ENCODE measurements at places on chromosomes 1 and 21.

- no peak for DNase-seq
Observed at GRCh38 chr1:55694310-55694801, 479.2 kb upstream of the USP24 start.

GRCh38 chr21:44751799-44752636 lies 40.6 kb upstream of the TSPEAR start:
- DNase-seq = no peak

DNA sequence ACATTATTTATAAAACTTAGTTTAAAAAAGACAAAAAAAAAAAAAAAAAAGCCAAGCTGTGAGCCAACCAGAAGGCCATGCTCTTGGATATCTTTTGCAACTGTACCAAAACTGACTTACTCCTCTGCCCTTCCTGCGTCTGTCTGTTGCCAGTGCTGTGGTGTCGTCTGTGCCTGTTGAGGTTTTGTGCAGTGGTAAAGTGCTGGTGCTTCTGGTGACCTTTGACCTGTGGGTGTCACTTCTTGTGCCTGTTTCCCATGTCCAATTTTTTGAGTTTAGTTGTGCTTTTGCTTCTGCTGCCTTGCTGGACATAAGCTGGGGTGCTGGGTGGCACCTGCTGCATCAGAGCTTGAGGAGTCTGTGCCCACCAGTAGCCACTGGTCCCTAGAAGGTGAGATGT lies 41.4 kb downstream of the RNF187 start:
- DNase-seq = no peak

DNA sequence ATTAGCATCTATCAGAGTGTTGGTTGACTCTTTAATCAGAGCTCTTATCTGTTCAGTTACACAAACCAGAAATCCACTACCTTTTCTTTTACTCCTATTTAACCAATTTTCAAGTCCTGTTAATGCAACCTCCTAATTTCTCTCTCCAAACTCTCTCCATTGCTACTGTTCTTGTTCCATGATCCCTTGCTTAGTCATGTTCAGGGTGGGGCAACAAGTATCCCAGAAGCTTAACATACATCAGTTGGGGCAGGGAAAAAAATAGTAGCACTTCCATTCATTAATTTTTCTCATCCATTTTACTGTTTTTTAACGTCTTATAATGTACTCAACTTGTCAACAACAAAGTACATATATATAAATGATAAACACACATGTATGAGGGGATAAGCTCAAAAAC lies 111.2 kb upstream of the LBR start:
- no peak for DNase-seq

GRCh38 chr1:216705676-216706075 lies 17.6 kb downstream of the ESRRG start:
- no peak for DNase-seq

DNA sequence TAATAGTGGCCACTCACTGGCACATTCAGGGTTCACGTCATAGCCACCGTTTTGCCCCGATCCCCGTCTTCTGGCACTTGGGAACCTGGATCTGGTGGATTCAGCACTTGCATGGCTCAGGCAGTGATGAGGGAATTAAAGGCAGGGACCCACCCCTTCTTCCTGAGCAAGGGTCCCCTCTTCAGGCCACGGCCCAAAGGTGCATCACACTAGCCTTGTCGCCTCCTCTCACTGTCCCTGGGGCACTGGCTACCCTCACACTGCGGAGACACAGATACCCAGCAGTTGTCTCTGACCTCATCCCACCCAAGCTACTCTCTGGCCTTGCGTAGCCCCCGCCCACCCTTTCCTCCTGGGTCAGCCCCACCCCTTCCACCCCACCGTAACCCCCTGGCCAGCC lies 19.9 kb upstream of the LDLRAP1 start:
- DNase-seq = no peak

DNA sequence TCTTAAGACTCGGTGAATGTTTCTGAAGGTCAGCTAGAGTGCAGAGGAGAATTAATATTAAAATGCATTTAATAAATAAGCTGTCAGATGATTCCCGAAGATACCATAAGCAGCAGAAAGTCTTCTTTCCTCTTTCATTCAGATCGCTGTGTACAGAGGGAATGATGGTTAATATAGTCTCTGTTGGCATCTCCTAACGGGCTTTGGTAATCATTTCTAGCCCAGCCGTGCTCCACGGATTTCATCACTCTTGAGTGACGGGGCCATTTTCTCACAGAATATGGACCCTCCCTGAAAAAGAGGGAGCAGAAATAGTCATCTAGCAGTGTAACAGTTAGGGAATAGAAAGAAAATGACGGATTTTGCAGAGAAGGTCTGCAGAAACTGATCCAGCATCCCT lies 103.1 kb downstream of the ST6GALNAC3 start:
- DNase-seq = no peak

- DNase-seq = no peak
Observed at GRCh38 chr1:25795946-25796810, 3.8 kb upstream of the SELENON start.

DNA sequence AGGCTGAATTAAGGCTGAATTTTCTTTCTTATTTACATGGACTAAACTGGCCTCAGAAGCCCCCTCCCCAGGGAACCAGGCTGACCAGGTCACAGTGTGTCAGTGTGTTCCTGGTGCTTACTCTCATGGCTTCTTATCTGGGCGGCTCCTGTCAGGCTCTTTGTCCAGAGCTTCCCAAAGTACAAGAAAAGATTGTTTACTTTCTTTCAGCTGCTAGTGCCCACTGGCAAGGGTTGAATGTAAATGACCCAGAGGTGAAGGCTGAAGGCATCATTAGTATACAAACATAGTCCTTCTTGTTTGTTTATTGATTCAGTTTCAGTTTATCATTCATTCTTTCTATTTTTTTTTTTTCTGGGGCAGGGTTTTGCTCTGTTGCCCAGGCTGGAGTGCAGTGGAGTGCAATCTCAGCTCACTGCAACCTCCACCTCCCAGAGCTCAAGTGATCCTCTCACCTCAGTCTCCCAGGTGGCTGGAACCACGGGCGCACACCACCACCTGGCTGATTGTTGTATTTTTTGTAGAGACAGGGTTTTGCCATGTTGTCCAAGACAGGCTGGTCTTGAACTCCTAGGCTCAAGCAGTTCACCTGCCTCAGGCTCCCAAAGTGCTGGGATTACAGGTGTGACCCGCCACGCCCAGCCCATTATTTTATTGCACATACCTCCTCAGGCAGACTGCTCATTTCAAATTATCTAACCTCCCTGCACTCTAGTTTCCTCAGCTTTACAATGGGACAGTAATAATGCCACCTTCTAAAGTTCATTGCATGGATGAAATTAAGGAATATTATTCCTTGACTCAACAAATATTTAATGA lies 9.8 kb upstream of the KDM4A start:
- no peak for DNase-seq

GRCh38 chr1:159556931-159557369 lies 21.1 kb upstream of the OR10J5 start:
- no peak for DNase-seq

GRCh38 chr1:244368279-244368678 lies 83.4 kb downstream of the ADSS2 start:
- DNase-seq = no peak

GRCh38 chr1:112239683-112240330 lies 156.2 kb upstream of the CTTNBP2NL start:
- no peak for DNase-seq

GRCh38 chr21:15195768-15196167 lies 131.0 kb upstream of the NRIP1 start:
- DNase-seq = no peak

DNA sequence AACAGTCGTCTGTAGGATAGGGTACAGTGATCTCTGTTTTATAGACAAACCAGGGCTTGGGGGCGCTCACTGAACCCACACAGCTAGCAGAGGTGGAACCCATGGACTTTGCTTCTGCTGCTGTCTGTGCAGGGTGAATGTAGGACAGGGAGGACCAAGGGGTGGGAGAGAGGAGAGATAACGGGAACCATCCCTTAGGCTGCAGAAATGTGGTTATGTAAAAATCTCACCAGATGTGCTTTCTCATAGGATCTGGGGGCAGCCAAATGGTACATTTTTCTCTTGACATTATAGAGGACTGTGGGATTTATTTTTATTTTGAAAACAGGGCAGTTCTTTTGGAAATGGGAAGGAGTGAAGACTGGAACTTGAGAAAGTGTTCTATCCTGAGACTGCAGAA lies 8.7 kb downstream of the NFASC start:
- DNase-seq = no peak

- no peak for DNase-seq
Observed at GRCh38 chr21:26836528-26836927, 8.7 kb downstream of the ADAMTS1 start.

- no peak for DNase-seq
Observed at GRCh38 chr1:64356636-64357256, 113.2 kb upstream of the CACHD1 start.

DNA sequence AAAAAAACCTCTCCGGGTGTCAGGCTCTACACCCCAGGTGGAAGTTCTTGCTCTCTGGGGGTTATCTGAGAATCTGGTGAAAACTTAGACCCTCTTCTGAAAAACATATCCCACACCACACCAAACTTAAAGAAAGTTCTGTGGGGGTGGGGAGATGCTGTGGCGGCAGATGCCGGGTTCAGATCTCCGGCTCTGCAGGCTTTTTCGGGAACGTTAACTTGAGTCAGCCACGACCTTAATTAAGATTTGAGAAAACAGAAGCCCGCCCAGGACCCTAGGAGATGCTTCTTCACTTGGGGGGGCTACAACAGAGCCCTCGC lies 2.3 kb downstream of the RCC2 start:
- no peak for DNase-seq

DNA sequence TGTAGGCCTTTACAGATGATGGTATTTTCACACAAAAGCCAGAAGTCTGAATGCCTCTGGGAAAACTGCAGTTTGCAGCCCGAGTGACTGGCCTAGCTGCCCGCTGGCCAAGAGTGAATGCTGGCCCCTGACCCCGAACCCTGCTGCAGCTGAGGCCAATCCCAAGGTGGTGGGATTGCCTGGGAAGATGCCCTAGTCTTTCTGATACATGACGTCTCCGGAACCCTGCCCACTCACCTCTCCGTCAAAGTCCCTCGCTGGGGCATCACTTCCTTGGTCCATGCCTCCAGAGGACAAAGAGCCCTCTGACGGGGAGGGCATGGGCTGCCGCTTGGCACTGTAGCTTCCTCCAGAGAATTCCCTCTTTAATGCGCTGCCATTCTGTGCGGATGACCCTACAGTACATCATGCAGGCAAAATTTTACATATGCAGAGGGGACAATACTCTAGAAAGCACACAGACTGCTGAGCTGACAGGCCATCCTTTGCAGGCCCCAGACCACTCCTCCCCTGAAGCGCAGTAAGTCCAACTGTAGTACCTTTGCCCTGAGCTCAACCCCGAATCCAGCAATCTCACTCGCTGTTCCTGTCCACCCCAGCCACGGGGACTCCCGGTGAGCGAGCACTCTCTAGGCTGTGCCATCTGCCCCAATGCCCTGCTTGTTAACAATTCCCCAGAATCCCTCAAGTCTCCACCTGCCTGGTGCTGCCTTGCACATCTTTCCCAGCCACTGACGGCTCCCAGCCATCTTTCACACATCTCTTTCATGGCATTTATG lies 54.7 kb downstream of the COQ8A start:
- no peak for DNase-seq

GRCh38 chr1:3330771-3331245 lies 123.7 kb upstream of the ARHGEF16 start:
- no peak for DNase-seq

GRCh38 chr1:168560370-168560769 lies 16.0 kb upstream of the XCL1 start:
- DNase-seq = no peak

- no peak for DNase-seq
Observed at GRCh38 chr1:1306070-1306660, 1.6 kb downstream of the ACAP3 start.

- no peak for DNase-seq
Observed at GRCh38 chr1:18261891-18262290, 154.3 kb downstream of the IGSF21 start.

DNA sequence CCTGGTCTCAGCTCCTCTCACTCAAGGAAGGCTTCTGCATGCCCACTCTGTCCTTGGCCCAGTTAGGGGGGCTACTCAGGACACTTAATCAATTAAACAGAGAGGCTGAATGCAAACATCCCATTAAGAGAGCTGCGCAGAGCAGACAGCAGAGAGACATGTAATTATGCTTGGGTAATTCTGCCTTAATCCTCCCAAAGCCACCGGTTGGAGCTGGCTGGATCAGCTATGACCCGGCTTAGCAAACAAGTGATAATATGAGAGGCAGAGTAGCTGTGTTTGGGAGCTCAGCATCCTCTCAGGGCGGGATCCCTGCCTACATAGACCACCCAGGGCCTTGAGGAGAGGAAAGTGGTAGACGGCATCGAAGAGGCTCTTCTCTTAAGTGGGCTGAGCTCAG lies 183.2 kb downstream of the GRIK3 start:
- DNase-seq = no peak

GRCh38 chr1:173669491-173669941 lies at the start of gene ANKRD45:
Gene ANKRD45 (minus strand): TSS chr1:173669851. CDS start chr1:173659418, 10,433 bp downstream.
- no peak for DNase-seq

DNA sequence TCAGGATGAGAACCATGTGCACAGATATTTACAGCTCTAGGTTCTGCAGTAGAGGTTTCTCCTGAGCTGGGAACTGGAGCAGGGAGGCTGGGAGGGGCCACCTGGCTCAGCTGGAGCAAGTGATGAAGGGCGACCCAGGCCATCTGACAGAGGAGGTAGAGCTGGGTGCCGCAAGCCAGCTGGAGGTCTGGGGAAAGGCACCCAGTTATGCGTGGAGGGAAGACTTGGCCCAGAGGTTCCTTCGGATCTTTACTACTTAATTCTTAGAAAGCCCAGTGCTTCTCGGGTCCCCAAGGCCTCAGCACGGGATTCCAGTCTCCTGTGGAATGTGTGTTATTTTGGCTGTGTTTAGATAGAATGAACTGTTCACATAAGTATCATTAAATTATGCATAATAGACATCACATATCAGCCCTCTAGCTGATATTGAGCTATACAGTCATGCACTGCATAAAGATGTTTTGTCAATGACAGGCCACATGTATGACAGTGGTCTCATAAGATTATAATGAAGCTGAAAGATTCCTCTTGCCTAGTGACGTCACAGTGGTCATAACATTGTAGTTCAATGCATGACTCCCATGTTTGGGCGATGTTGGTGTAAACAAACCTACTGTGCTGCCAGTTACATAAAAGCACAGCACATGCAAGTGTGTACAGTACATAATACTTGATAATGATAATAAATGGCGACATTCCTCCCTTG lies 245.1 kb downstream of the RHOU start:
- DNase-seq = no peak

DNA sequence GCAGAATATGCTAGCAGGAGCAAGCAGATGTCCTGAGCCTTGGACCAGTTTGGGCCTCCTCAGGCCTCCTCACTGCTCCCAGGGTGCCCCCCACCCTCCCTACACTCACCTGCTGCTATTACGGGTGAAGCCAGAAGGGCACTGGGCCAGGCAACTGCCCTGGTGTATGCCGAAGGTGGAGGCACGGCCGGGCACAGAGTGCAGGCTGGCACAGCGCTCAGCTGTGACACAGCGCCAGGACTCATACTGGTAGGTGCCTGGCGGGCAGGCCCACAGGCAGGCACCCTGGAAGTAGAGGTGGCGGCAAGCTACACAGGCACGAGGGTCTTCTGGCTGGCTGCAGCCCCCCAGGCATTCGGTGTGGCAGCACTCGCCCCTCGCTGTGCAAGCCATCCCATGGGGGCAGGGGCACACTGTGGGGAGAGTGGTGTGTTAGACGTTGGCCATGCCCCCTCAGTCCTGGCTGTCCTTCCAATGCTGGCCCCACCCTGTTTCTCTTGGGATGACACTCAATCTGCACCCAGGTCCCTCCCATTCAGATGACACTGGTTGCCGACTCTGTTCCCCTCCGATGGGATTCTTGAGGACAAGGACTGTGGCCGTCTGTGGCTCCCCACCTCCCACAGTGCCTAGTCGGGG lies 7.0 kb downstream of the INSRR start:
- DNase-seq = no peak

GRCh38 chr1:215567491-215568298 lies 591 bp downstream of the KCTD3 start:
- no peak for DNase-seq

Measured in NCI-H1048 (cell line).